Urothelium cell line (cell line): ENCODE measurements at places on chromosomes 6 and 20.
A peak's percentile ranks its signal among the peaks of the same experiment; 100 is the strongest.

- DNase-seq, result no peak
Observed at GRCh38 chr20:47059536-47059935, 164.9 kb downstream of the EYA2 start.

DNA sequence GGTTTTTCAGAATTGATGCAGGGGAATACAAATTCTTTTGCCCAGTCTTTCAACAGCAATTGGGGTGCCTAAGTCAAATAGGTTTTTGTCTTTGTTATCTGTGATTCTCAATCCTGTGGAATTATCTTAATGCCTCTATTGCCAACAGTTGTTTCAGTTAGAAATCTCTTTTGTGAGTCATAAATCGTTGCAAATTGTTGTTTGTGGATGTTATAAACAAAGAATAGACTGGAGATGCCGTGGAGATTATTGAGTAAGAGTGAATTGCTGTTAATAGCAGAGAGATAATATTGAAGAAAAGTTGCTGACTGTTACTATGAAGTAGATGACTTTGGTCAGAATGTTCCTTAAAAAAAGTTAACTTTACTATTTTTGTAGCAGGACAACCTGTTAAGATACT is 63.7 kb upstream of the POPDC3 start:
- DNase-seq, result no peak

GRCh38 chr20:21804802-21805201 is 99.3 kb downstream of the PAX1 start:
- DNase-seq, result no peak

GRCh38 chr6:18668994-18669393 is 281.8 kb downstream of the RNF144B start:
- DNase-seq, result no peak

DNA sequence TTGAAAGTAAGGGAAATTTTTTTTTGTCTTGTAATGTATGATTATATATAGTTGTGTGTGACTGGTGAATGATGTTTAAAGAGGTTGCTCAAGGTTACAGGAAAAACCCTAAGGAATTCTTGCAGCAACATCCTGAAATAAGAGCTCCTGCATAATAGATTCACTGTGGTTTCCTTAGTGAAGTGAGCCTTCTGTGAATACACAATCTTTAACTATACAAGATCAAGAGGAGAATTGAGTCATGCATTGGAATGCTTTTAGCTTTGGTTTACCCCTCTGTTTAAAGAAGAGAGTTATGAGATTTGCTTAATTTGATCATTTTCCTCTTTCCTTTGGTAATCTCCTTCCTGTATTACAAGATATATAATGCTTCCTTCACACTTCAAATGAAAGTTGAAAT is 141.6 kb upstream of the EYA4 start:
- DNase-seq, result peak; percentile 40

DNA sequence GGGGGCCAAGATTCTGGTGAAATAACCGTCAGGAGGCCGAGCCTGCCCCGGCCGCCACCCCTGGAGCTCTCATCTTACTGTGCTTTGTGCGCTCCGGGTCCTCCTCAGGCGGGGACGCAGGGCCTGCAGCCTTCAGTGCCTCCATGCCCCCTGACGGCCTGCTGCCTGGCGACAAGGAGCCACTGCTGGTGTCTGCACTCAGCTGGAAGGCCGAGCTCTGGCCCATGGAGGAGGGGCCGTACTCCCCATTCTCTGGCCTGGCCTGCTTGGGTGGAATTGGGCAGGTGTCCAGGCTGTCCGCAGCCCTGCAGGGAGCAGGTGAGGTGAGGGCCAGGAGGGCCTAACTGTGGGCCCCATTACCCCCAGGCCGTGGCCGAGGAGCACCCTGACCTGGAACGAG is 5.3 kb downstream of the ZNF512B start:
- no peak for DNase-seq

DNA sequence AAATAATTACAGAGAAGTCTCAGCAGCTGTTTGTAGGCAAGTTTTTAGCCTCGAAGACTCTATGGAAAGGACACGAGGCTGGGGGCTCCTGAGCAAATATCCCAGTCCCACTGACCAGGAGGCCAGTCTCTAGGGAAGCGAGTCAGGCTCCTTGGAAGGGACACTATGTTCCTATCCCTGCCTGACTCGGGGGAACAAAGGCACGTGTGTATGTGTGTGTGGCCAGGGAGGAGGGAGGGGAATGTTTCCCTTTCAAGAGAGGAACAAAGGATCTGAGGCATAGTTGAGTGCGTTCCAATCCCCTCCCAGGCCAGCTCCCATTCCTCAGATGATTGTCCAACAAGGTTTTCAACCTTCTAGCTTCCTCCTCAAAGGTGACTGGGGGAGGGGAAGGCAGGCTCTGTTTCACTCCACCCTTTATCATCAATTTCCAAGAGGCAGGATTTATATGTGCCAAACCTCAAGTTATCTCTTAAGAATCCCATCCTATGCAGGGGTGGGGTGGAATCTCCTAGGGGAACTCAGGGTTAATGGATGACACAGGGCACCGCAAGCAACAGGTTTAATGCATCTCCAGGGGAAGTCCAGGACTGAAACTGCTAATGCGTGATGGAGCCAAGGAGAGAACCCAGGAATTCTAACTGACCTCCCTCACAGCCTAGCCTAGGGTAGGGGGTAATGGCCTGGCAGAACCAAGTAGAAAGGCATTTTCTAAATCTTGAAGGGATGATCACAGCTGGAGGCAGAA is 9.9 kb downstream of the BCL2L1 start:
- peak; percentile 90 for DNase-seq

GRCh38 chr20:62893700-62894099 is 32.1 kb upstream of the TCFL5 start:
- no peak for DNase-seq

- no peak for DNase-seq
Observed at GRCh38 chr6:38480036-38480435, 159.7 kb downstream of the BTBD9 start.

DNA sequence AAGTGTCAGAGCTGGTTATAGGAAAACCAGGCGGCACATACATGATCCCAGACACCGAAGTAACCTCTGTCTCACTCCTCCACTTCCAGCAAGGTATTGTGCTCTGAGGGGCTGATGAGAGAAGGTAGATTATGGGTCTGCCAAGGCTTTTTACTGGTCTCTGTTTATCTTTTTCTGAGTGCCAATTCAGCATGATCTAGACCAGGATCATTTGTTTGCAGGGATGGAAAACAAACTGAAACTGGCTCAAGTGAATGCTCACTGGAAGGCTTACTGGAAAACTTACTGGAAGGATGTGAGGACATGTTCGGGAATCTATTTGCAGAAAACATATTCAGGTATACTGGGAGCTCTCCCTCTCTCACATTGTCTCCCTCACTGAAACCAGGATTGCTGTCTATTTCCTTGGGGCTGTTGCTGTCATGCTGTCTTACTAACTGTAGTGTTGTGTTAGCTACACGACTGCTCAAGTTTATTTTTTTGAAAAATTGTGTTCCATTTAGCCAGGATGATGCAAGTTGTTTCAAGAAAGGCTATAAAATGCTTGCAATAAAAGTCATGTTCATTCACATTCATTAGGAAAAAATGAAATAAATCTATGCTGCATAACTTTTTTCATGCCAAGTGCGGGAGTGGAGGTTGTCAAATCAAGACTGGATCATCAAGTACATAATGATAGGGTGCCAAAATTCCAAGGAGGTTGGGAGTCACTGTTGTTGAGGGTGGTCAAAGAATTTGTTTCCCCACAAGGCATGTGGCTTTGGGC is 37.0 kb downstream of the KLHL31 start:
- peak; percentile 58 for DNase-seq

- no peak for DNase-seq
Observed at GRCh38 chr20:371755-372542, 8.6 kb upstream of the TRIB3 start.

- peak; percentile 16 for DNase-seq
Observed at GRCh38 chr6:6351511-6352025, 31.1 kb upstream of the F13A1 start.

- DNase-seq, result peak; percentile 50
Observed at GRCh38 chr6:32666420-32667300, at the start of gene HLA-DQB1. Gene HLA-DQB1 (minus strand): TSS chr6:32666657. CDS start chr6:32666607, 50 bp downstream.

GRCh38 chr20:4774207-4774606 is 52.5 kb downstream of the PRND start:
- no peak for DNase-seq

- no peak for DNase-seq
Observed at GRCh38 chr20:2114127-2114959, 12.7 kb downstream of the STK35 start.

- DNase-seq, result no peak
Observed at GRCh38 chr20:1062334-1063010, 55.9 kb upstream of the PSMF1 start.

GRCh38 chr6:25112322-25112773 is 166.8 kb upstream of the CARMIL1 start:
- no peak for DNase-seq

DNA sequence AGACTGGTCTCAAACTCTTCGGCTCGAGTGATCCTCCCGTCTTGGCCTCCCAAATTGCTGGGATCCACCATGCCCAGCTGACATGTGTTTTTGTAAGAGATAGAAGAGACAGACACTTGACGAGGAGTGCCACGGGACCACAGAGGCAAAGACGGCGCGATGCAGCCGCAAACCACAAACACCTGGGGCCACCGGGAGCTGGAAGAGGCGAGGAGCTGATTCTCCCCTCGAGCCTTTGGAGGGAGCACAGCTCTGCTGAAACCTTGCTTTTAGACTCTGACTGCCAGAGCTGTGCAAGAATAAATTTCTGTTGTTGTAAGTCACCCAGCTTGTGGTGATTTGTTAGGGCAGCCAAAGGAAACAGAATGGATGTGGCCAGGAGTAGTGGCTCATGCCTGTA is 46.9 kb downstream of the TFAP2C start:
- no peak for DNase-seq

DNA sequence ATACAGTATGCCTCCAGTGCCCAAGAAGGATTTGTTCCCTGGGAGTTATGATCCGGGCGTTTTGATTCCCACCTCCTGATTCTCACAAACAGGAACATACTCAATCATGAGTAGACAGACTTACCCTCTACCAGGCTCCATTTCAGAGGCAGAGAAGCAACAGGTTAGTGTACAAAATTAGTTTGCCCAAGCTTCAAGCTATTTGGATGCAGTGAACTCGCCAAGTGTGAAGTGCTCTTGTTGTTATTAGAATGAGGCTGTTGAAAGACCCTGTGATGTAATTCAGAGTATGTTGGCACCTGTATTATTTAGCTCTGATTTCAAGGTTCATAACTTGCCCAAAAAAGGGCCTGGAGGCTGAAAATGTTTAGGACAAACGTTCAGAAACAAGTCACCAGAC is 247.0 kb downstream of the PHACTR1 start:
- DNase-seq, result no peak

DNA sequence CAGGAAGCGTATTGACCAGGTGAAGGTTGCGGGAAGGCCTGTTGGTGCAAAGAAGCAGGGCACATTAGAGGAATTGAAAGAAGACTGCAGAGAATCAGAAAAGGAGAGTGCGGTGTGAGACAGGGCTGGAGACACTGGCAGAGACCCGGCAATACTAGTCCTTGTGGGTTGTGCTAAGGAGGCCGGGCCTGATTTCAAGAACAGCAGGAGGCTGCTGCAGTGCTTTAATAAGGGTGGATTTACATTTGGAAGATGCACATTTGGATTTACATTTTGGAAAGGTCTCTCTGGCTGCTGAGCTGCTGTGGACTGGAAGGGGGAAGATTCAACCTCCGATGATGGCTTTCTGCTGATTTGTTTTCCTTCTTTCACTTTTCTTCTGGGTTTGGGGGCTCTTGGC is 167.8 kb downstream of the SLC24A3 start:
- no peak for DNase-seq

GRCh38 chr6:149484733-149485700 is at the start of gene ZC3H12D:
Gene ZC3H12D (minus strand): TSS chr6:149485014. CDS start chr6:149474543, 10,471 bp downstream.
- DNase-seq, result no peak

- DNase-seq, result no peak
Observed at GRCh38 chr6:144103026-144103563, 7.7 kb upstream of the SF3B5 start.

GRCh38 chr6:77987035-77987384 is 334.2 kb downstream of the MEI4 start:
- DNase-seq, result no peak

GRCh38 chr6:138970856-138971425 is 17.1 kb downstream of the REPS1 start:
- no peak for DNase-seq

DNA sequence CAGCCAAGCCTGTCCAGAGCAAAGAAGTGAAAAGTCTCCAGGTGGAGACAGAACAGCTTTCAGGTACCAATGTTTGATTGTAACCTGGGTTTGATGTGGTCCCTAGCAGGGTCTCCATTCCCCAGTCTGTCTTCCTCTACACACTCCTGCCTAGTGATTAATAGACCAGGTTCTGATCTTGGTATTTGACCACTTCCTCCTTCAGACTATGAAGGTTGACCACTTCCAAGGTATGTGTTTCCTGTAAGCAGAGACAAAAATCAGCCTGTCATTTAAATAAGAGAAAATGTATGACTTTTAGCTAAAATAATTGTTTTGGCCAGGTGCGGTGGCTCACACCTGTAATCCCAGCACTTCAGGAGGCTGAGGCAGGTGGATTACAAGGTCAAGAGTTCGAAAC is 41.8 kb upstream of the TOP1 start:
- no peak for DNase-seq

GRCh38 chr6:139364302-139364981 is 10.0 kb downstream of the CITED2 start:
- peak; percentile 49 for DNase-seq

DNA sequence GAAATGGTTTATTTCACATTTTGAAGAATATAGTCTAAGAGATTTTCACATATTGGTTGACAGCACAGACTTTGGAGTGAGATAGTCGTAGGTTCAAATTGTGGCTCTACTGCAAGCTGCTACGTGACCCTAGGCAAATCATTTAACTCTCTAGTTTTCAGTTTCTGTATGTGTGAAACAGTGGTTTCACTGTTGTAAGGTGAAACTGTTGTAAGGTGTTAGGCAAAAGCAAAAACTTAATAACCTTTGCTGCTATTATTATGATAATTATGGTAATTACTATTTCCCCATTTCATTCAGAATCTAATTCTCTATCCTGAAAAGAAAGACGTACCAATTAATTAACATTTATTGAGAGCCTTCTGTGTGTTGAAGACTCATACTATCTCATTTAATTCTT is 144.2 kb downstream of the REV3L start:
- DNase-seq, result no peak

DNA sequence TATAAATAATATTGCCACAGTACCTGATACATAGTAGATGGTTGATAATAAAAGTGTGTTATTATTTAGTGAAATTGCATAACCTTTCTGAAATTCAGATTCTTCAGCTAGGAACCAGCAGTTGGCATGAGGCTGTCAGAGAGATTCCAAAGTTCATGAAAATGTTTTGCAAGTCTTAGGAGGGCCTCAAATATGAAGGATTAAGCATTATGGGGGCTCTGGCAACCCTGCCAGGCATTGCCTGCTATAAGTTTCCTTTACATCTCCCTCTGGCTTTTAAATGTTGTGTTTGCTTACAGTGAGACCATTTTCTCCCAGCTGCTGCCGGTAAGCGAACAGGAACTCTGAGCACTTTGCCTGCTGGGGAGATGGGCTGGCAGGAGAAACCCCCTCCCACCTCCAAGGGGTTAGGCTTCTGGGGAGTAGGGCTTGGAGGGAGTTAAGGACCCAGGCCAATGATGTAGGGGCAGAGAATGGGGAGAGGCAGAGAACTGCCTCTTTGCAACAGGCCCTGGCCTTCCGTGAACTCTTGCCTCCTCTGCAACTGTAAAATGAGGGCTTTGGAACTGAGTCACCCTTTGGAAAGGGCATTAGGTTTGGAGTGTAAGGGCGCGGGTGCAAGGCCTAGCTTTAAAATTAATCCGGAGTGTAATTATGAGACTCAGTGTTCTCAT is 33.2 kb upstream of the KIF3B start:
- no peak for DNase-seq
